Brain (organoid and tissue), 16 donors: ENCODE measurements at places on chromosomes 7 and 10.

DNA sequence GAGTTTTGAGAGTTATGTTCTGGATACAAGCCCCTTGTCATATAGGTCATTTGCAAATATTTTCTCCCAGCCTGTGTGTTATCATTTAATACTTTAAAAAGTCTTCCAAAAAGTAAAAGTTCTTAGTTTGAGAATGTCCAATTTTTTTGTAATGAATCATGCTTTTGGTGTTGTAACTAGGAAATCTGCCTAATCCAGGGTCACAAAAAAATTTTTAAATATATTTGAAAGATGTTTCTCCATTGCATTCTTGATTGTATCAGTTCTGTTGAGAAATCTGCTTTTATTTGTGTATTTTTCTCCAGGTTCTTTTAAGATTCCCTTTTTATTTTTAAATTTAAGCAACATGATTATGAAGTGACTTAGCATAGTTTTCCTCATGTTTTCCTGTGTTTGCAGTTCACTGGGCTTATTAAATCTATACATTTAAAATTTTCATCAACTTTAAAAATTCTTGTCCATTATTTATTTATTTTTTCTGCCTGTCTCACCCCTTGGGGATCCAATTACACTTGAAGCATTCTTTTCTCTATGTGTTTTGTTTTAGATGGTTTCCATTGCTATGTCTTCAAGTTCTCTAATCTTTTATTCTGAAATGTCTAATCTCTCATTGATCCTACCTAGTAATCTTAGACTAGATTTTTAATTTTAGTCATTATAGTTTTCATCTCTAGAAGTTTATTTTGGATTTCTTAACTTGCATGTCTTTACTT is 47.0 kb downstream of the CCDC71L start:
- no peak for DNase-seq

- DNase-seq = no peak
Observed at GRCh38 chr10:72499701-72500100, 126.2 kb downstream of the MICU1 start.

GRCh38 chr10:47196691-47197090 is 103.3 kb upstream of the GDF10 start:
- no peak for DNase-seq

DNA sequence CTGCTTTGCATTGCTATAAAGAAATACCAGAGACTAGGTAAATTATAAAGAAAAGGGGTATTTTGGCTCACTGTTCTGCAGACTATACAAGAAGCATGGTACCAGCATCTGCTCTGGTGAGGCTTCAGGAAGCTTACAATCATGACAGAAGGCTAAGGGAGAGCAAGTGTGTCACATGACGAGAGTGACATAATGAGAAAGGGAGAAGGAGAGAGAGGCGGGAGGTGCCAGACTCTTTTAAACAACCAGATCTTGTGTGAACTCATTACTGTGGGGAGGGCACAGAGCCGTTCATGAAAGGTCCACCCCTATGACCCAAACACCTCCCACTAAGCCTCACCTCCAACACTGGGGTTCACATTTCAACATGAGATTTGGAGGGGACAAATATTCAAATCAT is 59.0 kb upstream of the WNT16 start:
- DNase-seq = no peak

DNA sequence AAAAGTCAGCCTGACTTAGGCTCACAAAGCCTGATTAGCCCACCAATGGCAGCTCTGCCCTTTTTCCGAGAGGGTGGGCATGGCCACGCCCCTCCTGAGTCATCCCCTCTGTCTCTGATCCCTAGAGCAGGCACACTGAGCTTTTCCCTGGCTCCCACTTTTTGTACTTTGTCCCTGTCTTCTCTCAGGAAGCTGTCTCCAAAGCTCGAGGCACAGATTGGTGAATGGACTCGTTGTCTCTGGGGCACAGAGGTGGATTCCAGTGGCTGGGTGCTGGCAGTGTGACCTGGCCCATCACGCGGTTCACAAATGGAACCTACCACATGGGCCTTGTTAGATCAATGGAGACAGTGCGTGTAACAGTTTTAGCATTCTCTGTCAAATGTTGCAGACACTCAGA is 313.5 kb downstream of the WDR37 start:
- DNase-seq = no peak
